Stimulated activated CD4-positive, alpha-beta T cell treated with anti-CD3 and anti-CD28 coated beads, Interleukin-1b, Interleukin-23, amount 100 ng/mL, for 1 hour (primary cell): ENCODE measurements at places on chromosomes 5 and 9.

- no peak for DNase-seq
Measured at GRCh38 chr5:103364074-103364473, 105.5 kb downstream of the MACIR start.

GRCh38 chr9:97864396-97864795 lies 11.4 kb downstream of the FOXE1 start:
- DNase-seq: no peak

DNA sequence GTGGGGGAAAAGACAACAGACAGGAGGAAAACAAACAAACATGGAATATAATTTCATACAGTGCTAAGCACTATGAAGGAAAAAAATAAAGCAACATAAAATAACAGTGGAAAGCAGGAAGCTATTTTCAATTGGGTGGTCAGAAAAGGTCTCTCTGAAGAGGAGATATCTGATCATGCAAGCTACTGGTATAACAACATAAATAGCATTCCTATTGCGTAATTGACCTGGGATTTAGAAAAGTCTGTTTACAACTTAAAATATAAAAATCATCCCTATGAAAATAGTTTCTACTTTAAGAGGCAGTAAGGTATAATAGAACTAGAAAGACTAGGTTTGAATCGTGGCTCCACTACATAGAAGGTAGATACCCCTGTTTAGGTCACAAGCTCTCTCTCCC lies 61.4 kb downstream of the FBXW11 start:
- no peak for DNase-seq

DNA sequence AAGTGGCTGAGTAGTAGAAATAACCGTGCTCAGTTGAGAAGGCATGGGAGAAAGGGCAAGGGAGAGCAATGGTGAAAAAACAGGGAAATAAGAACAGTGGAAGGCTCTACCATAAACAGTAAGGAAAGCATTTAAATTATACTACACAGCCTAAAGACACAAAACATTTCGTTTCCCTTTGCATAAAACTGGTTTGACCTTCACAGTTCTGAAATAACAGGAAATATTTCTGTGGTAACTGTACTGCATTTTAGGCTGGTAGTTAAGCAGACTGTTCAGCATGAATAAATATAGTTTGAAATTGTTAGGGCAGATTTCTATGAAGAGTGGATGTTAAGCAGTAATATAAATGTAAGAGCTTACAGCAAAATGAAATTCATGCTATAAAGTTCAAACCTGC lies 147.5 kb downstream of the CSNK1G3 start:
- no peak for DNase-seq

DNA sequence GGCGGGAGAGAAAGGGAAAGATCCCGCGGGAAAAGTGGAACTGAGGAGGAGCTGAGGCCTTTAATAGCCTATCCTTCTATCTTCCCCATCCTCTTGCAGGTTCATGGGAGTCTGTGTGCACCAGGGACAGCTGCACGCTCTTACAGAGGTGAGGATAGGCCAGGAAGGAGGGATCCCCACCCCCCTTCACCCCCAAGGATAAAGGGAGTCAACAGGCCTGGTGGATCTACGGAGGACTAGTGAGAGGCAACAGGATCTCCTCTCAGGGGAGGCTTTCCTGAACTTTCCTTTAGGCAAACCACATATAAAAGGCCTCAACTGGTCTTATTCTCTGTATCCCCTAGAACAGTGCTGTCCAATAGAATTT lies 1.1 kb downstream of the TESK1 start:
- DNase-seq: no peak

DNA sequence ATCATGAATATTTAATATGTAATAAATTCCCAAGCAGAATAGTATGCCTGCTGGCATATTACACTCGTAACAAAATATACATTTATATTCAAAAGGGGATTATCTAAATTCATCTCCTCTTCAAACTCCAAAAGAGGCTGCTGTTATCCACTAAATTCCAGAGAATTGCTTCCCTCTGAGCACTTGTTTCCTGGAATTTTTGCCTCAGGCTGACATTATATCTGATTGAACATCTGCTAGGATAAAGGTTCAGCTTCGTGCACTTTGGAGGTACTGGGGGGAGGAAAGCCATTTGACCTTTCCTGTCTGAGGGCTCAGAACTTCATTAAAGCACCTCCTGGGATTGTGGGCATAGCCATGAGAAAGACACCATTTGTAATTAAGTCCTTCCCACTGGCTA lies 4.3 kb upstream of the HAPLN1 start:
- no peak for DNase-seq

DNA sequence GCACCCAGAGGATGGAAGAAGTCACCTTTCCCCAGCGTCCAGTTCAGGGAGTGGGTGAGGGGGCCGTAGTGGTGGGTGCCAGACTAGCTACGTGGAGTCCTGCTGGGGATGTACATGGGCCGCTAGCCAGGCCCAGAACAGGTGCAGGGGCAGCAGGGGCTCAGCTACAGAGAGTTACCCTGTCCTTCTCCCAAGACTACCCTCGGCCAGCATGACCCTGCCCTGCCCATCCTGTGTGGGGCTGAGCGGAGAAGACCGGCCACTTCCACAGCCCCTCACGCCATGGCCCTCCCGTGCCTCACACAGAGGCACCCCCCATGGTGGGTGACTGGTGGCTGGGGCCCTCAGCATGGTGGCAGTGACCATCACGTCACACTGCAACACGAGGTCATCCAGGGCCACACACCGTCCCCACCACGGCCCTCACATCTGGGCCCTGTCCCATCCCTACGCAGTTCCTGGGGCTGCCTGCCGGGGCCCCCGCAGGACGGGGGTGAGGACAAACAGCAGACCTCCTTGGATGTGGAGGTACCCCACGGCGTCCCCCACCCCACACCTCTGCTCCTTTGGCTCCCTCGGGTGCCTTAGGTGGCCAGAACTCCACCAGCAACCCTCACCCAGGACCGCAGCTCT lies 977 bp upstream of the DPP7 start:
- DNase-seq: no peak

- no peak for DNase-seq
Measured at GRCh38 chr5:73061593-73061992, 58.8 kb upstream of the TMEM171 start.

- no peak for DNase-seq
Measured at GRCh38 chr9:20087481-20087880, 298.6 kb upstream of the SLC24A2 start.

GRCh38 chr9:131658377-131659129 lies 81.3 kb downstream of the RAPGEF1 start:
- DNase-seq: no peak

GRCh38 chr5:159215886-159216285 lies 6.5 kb upstream of the RNF145 start:
- no peak for DNase-seq

- no peak for DNase-seq
Measured at GRCh38 chr5:168578006-168578405, 1.2 kb downstream of the PANK3 start.

DNA sequence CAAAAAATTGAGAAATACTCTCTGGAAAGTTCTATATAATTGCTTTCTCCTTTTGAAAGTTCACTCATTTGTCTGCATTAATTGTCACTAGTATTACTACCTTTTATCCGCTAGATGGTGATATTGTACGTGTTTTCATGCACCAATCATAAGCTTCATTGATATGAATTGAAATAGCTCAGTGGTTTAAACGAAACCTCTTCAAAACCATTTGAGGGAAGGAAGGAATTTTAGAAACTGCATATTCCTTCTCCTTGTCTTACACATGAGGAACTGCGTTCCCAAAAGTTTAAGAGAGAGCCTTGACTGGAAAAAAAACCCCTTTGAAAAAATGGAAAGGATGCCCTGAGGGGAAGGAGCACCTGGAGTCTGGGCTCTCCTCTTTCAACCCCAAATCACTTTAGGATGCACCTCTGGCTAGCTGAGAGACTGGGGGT lies 98.6 kb downstream of the YTHDC2 start:
- DNase-seq: no peak

- no peak for DNase-seq
Measured at GRCh38 chr5:87826507-87826906, 413.8 kb upstream of the CCNH start.

DNA sequence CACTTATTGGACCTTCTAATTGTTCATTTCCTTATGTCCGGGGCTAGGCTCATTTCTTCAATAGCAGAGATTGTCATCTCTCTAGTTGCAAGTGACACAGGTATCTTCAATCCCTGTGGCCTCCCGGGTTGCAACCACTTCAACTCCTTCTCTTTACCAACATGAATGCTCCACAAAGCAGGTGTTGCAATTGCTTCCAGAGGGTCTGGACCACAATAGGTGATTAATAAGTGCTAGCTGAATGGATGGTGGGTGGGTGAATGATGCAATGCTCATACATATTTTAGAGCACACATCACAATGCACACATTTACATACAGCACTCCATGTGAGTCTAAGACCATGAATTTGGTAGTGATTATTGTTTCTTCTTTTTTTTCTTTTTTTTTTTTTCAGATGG lies 2.6 kb downstream of the CEMIP2 start:
- DNase-seq: no peak

DNA sequence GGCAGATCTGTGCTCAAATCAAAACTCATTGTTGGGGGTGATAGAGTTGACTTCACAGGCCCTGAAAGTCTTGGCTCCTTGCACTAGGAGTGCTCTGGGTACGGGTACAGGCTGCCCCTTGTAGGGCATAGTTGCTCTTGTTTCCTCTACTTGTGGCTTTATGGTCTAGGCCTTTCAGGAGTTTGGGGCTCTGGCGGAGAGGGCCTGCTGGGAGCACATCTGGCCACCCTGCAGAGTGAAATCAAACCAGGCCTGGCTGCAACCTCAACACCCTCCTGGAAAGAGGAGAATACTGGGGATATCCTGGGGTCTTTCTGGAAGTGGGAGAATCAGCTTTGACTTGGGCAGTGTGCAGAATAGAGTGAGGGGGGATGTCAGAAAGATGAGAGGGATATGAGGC lies 1.5 kb downstream of the TGFBI start:
- DNase-seq: no peak
